Mammary epithelial cell (primary cell): ENCODE measurements at places on chromosomes 3 and 15. TPM values are rescaled to one million over a fixed set of nuclear protein-coding genes. Genes with fewer than 3 reads are reported as not detected.

BUB1B gene
- total RNA-seq, result 15.2 and 34.6 TPM in 2 replicates

CRYGS gene
- 1.5 TPM for total RNA-seq

PDCD7 gene
- 16.7 TPM for total RNA-seq

SEC22C gene
- total RNA-seq, result 68.7 TPM

CCNB2 gene
- total RNA-seq, result 2.8 TPM

POTEB2 gene
- total RNA-seq, result not detected in 2 replicates

CLRN1 gene
- not detected in 2 replicates for total RNA-seq

TERC gene
- total RNA-seq, result 316 TPM

RETNLB gene
- total RNA-seq, result not detected in 2 replicates

ALPK3 gene
- total RNA-seq, result 0.16 and 0.27 TPM in 2 replicates

DNA sequence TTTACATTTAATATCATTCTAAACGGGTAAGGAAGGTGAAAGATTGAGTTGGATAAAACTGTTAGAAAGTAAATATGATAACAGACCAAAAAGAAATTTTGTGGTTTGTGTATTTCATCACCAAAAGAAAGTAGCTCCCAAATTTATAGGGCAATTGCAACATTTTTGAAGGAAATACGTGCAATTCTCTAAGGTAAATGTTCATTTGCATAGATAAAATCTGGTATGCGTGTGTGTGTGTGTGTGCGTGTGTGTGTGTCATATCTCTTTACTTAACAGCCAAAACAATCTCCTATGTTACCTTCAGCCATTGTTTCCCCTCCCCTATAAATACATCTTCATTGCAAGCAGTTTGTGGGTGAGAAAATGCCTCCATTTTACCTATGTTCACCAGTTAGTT, 208.4 kb downstream of the TNIK start:
- DNase-seq, result no peak

DNA sequence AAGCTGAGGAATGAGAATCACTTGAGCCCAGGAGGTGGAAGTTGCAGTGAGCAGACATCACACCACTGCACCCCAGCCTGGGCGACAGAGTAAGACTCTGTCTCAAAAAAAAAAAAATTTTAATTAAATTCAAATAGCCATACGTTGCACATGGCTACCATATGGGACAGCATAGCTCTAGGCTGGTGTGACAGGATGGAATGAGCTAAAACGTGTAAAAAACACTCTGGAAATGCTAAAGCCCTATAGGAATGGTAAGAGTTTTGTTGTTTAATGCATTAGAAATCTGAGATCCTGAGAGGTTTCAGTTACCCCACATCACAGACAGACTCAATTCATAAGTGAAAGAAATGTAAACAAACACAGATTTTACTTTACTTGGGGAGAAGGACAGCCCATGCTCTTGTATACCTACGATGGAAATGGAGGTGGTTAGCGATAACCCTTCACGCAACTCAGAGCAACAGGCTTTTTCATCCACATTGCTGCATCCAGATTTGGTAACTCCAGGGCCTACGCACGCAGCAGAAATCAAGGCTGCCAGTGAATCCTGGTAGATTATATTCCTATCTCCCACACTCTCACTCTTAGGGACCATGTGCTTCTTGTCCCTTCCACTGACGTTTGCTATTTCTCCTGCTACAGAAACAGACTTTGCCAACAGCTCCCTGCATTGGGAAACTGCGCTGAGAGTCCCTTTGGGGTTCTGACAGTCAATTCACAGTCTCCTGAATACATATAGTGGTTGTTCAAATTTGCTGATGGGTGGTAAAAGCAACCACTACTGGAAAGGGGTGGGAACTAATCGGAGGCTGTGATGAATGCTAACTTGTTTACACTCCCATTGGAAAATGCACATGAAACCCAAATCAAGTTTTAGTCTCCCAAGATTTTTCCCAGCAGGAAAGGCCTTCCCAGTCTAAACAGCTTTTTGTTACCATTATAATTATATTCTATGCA, 3.1 kb downstream of the SH3BP5 start:
- DNase-seq, result no peak

DNA sequence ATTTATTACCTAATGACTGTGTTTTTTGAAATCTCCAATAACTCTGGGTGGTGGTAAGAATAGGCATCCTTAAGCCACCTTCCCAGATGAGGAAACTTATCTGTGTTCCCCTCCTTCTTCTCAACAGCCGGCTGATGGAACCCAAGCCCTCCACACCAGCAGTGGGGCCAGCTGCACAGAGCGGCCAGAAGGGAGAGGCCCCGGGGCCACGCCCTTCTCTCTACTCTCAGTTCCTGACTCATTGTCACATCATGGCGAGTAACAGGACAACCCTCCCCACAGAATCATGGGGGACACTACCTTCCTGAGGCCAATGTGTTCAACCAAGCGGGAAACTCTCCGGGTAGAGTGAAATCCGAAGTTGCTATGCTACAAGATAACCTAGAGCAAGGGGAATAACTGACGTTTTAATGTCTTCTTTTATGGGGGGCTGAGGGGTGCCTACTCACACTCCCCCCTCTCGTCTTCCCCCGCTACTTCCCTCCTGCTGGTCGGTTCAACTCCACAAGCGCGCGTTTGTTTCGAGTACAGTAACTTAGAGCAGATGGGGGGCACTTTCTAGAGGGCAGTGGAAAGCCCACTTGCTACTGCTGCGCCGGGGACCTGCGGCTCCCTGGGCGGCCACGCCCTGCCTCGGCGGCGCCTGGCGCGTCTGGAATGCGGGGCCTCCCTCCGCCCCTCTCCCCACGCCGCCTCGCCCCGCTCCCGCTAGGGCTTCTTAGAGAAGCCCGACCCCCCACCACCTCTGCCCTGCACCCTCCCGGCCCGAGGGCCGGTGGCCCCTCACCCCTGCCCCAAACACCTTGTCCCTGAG, 621 bp downstream of the ANXA2 start:
- peak; percentile 77 for DNase-seq

DNA sequence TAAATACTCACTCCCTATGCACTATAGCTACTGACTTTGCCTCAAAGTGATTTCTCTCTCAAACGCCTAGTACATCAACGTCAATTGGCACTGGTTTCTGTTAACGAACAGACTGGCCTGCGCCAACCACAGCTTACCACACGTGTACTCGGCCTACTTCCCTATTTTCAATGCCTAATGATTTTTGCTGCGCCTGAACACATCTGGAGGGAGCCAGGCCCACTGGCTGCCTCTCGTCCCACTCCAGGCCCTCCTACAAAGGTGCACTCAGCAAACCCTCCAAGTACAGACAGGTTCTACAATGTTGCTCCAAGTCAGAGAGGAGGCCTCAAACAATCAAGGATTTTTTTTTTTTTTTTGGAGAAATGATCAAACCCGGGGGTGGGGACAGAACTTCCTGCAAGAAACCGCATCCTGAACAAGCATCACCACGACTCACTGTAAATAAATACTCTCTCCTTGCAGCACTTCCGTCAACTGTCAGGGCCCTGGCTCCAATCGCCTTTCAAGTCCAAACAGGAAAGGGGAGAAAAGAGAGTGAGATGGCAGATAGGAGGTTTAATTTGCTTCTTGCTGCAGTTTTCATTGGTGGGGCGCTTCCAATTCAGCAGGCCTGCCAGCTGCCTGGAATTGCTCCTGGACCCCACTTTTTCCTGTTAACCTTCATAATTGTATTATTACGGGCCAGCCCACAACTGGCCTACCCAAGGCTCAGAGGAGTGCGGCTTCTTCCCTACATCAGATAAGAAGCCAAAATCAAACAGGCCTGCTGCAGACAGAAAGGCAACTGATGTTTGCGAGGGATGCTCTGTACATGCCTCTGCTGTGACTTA, 139.3 kb downstream of the FOXP1 start:
- DNase-seq, result peak; percentile 97

- DNase-seq, result no peak
Measured at GRCh38 chr3:150267288-150267687, 140.8 kb upstream of the TSC22D2 start.

- DNase-seq, result no peak
Measured at GRCh38 chr15:65338366-65338765, 33.9 kb downstream of the RNU5B-1 start.

- DNase-seq, result no peak
Measured at GRCh38 chr3:101730839-101731238, 6.4 kb downstream of the CEP97 start.

DNA sequence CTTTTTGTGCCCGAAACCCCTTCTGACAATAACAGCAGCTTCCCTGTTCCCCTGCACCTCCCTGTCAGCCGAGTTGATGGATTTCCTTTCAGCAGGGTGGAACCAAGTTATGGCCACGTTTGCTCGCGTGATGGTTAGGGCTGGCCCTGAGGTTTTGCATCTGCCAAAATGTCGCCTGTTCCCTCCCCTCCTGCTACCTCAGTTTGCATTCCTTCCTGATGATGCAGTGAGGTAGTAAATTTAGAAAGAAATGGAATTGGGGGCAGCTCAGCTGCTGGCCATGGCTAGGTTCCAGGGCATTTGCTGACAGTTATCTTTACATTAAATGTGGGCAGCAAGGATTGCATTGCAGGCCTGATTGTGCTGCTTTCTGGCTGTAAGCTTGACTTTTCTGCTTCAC, 13.2 kb downstream of the LIMD1 start:
- DNase-seq, result no peak

- DNase-seq, result no peak
Measured at GRCh38 chr3:127387556-127388153, 99.8 kb upstream of the PRR20G start.

DNA sequence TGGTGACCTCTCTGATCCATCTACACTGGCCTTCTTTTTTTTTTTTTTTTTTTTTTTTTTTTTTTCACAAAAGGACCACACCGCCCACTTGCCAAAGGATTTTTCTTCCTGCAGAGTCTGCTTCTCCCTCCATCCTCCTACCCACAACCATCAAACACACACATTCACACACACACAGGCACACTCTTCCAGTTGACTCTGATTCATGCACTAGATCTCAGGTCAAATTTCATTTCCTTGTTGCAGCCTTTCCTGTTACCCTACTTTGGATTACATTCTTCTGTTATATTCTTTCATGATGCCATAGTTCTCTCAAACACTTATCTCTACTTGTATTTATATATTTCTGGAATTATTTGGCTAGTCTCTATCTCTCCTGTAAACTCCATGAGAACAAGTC, 133.9 kb downstream of the STAC start:
- peak; percentile 14 for DNase-seq

DNA sequence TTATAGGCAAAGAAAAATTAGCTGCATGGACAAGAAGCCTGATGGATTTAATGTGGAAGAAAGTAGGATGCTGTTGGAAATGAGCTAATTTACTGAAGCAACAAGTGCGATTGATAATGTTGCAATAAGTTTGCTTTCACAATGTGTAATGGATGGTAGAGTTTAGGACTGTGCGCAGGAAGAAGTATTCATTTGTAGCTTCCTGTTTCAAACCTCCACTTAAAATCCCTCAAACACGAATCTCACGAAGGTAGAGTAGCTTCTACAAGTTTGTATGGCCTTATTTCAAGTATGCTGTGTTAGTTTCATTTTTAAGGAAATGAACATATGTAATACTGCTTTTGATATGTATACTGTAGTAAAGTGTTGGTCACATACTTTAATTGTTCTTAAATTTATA, 42.3 kb downstream of the KCNH8 start:
- DNase-seq, result no peak

- no peak for DNase-seq
Measured at GRCh38 chr3:128554465-128555097, 61.6 kb upstream of the GATA2 start.

- peak; percentile 73 for DNase-seq
Measured at GRCh38 chr3:182105875-182106274, 394.1 kb downstream of the SOX2 start.

GRCh38 chr3:33921608-33922007, 123.2 kb downstream of the PDCD6IP start:
- DNase-seq, result peak; percentile 18

DNA sequence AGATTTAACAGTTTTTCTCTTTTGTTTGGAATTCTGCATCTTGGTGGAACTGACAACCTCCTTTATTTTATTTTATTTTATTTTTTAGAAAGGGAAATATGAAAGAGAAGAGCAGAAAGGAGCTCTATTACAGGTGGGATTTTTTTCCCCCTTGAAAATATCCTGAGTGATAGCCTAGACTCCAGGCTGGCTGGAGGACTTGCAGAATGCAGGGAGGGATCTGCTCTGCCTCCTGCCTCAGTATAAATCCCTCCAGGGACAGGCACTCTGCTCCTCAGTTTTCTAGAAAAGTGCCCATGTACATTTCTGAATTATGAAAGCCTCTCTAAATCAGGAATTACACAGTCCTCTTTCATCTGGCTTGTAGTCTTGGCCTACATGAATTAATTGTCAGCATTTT, 173.7 kb downstream of the TMEM108 start:
- no peak for DNase-seq

- no peak for DNase-seq
Measured at GRCh38 chr3:18469775-18470174, 44.6 kb upstream of the SATB1 start.

DNA sequence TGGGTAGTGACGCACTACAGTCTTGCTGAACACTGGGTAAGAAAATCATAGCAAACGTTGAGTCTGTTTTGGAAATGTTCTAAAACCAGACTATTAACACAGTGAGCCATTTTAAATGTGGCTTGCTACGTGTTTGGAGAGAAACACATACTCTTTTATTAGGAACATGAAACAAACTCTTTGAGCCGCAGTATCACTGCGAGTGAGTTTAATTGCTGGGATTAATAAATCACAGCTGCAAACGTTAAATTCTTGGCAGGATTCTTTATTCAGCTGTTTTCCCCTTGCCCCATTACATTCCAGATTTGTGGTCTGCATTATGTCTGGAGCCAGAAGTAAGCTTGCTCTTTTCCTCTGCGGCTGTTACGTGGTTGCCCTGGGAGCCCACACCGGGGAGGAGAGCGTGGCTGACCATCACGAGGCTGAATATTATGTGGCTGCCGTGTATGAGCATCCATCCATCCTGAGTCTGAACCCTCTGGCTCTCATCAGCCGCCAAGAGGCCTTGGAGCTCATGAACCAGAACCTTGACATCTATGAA, 33.6 kb downstream of the BTD start:
- no peak for DNase-seq

DNA sequence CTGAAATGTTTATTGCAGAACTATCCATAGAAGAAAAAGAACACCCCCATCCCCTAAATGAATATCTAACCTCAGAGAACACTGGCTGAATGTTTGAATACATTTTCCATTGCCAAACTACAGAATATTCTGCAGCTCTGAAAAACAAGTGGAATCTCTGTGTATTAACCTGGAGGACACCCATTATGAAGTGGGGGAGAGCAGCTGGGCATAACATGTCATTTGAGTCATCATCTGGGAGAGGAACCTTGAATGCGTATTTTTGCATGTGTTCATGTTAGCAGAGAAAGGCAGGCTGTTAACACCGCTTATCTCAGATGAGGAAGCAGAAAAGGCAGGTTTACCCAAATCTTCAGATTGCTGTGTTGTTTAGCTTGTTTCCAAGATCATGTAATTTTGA, 31.5 kb downstream of the ESYT3 start:
- no peak for DNase-seq
